ENCODE measurements at places on chromosomes 1 and 21. TPM values are rescaled to one million over a fixed set of nuclear protein-coding genes. Genes with fewer than 3 reads are reported as not detected.

GRCh38 chr1:164261691-164262240, 297.2 kb upstream of the PBX1 start:
- no peak overlapping the region for H3K27ac ChIP-seq
- no peaks in the 10 kb centered on the region for H3K36me3 ChIP-seq
- H3K4me1 ChIP-seq = no peaks in the 10 kb centered on the region
- no peak overlapping the region for H3K4me3 ChIP-seq

DNA sequence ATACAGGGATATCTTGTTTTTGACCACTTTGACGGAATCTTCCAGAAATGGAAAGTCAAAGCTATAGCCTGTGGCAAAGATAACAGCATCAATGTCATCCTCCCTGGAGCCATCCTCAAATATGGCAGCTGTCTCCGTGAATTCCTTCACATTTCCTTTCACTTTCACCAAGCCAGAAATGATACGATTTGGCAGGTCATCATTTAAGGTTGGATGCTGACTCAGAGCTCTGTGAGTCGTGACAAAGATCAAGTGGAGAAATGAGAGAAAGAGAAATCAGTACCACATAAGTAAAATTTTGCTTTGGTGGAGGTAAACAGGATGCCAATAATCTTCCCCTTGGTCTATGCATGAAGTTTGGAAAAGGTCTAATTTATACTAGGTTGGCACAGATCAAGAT, 23.9 kb downstream of the FMO5 start:
- no peak for DNase-seq
- peaks cover 8% of the 10 kb centered on the region for H3K36me3 ChIP-seq
- H3K4me1 ChIP-seq = no peaks in the 10 kb centered on the region
- no peak overlapping the region for H3K27ac ChIP-seq

- H3K27ac ChIP-seq = no peak overlapping the region
- no peak for DNase-seq
- no peak overlapping the region for H3K4me3 ChIP-seq
- no peaks in the 10 kb centered on the region for H3K36me3 ChIP-seq
These were observed 102.3 kb downstream of the TNFSF18 start for GRCh38 chr1:172948457-172948856.

- H3K27me3 ChIP-seq = no peaks in the 10 kb centered on the region
- no peak for DNase-seq
- no peaks in the 10 kb centered on the region for H3K36me3 ChIP-seq
- no peak overlapping the region for H3K4me3 ChIP-seq
- no peak overlapping the region for H3K27ac ChIP-seq
- H3K4me1 ChIP-seq = no peaks in the 10 kb centered on the region
These were observed 74.8 kb downstream of the ATP5PO start for GRCh38 chr21:33840771-33841170.

- H3K27ac ChIP-seq = no peak overlapping the region
- H3K4me1 ChIP-seq = no peaks in the 10 kb centered on the region
- no peak for DNase-seq
- no peaks in the 10 kb centered on the region for H3K27me3 ChIP-seq
These were observed 701.8 kb upstream of the CXADR start for GRCh38 chr21:16811011-16811410.

DNA sequence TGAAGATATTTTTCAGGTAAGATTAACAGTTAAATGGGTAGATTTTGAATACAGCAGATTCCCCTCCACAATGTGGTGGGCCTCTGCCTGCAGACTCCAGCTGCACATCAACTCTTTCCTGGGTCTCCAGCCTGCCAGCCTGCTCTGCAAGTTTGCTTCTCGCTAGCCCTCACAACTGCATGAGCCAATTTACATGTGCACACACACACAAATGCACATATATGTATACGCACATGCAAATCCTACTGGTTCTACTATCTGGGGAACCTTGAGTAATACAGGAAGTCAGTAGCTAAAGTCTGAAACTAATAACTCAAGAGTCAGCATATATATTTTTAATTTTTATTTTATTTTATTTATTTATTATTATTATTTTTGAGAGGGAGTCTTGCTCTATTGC, 34.8 kb upstream of the QSOX1 start:
- no peaks in the 10 kb centered on the region for H3K4me1 ChIP-seq
- DNase-seq = no peak
- no peak overlapping the region for H3K4me3 ChIP-seq
- H3K27me3 ChIP-seq = no peaks in the 10 kb centered on the region
- no peak overlapping the region for H3K27ac ChIP-seq

GRCh38 chr1:227654858-227655752, 80.0 kb downstream of the JMJD4 start:
- H3K27me3 ChIP-seq = no peaks in the 10 kb centered on the region
- no peaks in the 10 kb centered on the region for H3K4me1 ChIP-seq
- H3K27ac ChIP-seq = no peak overlapping the region
- DNase-seq = no peak
- H3K4me3 ChIP-seq = no peak overlapping the region

Gene TSTD1
- total RNA-seq = 46.9 TPM

DNA sequence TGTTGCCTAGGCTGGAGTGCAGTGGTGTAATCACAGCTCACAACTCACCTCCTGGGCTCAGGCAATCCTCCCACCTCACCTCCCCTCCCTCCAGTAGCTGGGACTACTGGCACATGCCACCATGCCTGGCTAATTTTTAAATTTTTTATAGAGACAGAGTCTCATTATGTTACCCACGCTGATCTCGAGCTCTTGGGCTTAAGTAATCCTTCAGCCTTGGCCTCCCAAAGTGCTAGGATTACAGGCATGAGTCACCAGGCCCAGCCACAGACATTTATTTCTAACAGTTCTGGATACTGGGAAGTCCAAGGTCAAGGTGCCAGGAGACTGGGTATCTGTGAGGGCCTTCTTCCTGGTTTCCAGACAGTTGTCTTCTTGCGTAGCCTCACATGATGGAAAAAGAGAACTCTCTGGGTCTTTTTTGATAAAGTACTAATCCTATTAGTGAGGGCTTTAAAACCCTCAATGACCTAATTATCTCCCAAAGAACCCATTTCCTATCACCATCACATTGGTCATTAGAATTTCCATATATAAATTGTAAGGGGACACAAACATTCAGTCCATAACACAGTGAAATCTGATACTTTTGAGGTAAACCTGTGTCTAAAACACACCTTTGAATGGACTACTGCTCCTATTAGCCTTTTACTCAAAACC, 67.9 kb downstream of the PHACTR4 start:
- H3K27ac ChIP-seq = peak overlapping the region; percentile 84
- DNase-seq = no peak
- H3K27me3 ChIP-seq = no peaks in the 10 kb centered on the region
- no peak overlapping the region for H3K4me3 ChIP-seq
- H3K4me1 ChIP-seq = peaks cover 21% of the 10 kb centered on the region
- H3K36me3 ChIP-seq = no peaks in the 10 kb centered on the region

Gene CCDC185
- total RNA-seq = not detected

- no peaks in the 10 kb centered on the region for H3K27me3 ChIP-seq
- no peak overlapping the region for H3K4me3 ChIP-seq
- H3K4me1 ChIP-seq = no peaks in the 10 kb centered on the region
- H3K36me3 ChIP-seq = no peaks in the 10 kb centered on the region
These were observed 100.8 kb upstream of the C1orf174 start for GRCh38 chr1:4000811-4001251.

All from tibial nerve (tissue), 4 donors.